NCI-H2081 (cell line): ENCODE measurements at places on chromosomes 11 and 22.

DNA sequence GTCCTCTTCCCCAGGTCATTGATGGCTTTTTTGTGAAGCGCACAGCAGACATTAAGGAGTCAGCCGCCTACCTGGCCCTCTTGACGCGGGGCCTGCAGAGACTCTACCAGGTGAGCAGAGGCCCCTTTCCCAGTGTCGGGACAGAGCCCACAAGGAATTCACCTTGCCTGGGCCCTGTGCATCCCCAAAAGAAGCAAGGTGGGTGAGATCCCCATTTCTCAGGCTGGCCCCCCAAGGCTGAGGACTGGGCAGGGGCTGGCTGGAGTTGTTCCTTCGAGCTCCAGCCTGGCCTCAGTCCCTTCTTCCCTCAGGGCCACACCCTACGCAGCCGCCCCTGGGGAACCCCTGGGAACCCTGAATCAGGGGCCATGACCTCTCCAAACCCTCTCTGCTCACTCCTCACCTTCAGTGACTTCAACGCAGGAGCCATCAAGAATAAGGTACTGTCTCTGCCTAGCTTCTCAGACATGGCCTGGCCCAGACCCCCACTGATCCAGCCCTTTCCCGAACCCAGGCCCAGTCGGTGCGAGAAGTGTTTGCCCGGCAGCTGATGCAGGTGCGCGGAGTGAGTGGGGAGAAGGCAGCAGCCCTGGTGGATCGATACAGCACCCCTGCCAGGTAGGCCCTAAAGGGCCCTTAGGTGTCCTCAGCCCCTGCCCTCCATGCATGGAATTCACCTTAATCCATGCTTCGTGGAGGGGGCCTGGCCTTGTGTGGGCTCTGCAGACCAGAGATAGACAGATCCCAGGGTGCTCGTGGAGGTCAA is 4.7 kb downstream of the MUS81 start:
- no peak for DNase-seq

GRCh38 chr22:17228725-17229126 is 9.5 kb upstream of the ADA2 start:
- no peak for DNase-seq

DNA sequence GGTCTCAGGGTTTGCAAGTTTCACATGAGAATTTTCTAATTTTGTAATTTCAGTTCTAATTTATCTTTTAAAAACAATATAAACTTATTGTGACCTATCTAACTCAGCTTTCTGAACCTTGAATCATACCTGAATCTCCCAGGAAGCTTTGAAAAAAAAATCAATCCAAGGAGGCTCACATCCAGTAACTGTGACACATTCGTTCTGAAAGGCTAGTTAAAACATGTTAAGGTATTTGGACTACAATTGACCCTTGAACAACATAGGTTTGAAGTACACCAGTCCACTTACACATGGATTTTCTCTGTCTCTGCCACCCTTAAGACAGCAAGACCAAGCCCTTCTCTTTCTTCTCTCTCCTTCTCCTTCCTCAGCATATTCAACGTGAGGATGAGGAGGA is 40.0 kb downstream of the DDI1 start:
- DNase-seq = no peak

- DNase-seq = no peak
Observed at GRCh38 chr11:108734283-108734682, 69.4 kb downstream of the DDX10 start.

DNA sequence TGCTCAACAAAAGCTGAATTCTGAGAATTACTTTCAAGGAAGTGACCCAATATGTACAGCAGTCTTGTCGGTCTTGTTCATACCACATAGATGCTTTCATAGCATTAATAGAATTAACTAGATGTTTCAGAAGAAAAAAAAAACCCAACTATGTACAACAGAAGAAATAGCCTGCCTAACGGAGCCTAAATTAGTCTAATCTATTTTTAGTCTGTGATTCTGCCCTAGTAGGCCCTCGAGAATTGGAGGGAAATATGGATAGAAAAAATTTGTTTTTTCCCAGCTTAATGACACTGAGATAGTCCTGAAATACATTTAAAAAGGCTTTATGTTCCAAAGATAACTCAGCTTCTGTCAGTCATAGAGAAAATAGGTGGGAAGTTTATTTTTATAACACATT is 17.1 kb upstream of the TRPC6 start:
- DNase-seq = no peak

GRCh38 chr22:46455446-46455845 is 82.0 kb downstream of the CELSR1 start:
- no peak for DNase-seq

- DNase-seq = no peak
Observed at GRCh38 chr11:65655570-65656332, 7.0 kb downstream of the RELA start.

- no peak for DNase-seq
Observed at GRCh38 chr11:23314162-23314561, 453.9 kb upstream of the CCDC179 start.

DNA sequence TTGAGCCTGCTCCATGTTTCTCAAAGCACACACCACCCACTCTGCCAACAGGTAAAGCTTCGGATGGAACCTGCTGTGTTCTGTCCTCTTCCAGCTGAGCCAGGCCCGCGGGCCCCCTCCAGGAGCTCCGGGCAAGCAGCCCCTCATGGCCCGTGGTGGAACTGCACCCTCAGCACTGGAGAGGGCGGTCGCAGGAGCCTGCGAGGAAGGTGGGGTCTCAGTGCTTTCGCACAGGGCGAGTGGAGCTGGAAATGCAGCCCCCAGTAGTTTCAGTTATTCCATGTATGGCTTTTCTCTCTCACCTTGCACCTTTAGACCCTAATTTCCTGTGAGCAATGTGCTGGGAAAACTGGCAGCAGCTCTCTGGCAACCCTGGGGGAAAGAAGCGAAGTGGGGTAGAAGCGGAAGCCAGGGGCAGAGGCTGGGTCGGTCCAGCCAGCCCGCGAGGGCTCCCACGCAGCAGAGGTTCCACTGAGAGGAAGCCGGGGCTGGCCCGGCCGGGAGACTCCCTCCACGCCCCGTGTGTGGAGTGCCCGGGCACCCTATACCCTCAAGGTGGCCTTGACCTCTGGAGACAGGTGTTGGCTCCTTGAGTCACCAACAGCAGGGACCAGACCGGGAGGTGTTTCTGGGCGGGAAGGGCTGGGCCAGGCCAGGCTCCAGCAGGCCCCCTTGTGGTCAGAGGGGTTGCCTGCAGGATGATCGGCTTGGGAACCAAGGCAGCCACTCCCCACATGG is 119.9 kb upstream of the TMEM45B start:
- DNase-seq = peak; percentile 46

DNA sequence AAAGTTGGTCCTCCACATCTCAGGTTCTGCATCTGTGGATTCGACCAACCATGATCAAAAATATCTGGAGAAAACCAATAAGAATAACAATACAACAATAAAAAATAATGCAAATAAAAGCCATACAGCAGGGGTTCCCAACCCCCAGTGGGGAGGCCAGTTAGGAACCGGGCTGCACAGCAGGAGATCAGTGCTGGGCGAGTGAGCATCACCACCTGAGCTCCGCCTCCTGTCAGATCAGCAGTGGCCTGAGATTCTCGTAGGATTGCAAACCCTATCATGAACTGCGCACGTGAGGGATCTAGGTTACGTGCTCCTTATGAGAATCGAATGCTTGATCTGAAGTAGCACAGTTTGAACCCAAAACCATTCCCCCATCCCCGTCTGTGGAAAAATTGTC is 25.4 kb upstream of the MYO18B start:
- DNase-seq = no peak

- no peak for DNase-seq
Observed at GRCh38 chr11:132839236-132839945, 692.9 kb downstream of the OPCML start.

- DNase-seq = no peak
Observed at GRCh38 chr11:123437236-123437979, 7.3 kb downstream of the GRAMD1B start.

- DNase-seq = peak; percentile 15
Observed at GRCh38 chr22:38873469-38874411, 1.7 kb upstream of the CBX6 start.

DNA sequence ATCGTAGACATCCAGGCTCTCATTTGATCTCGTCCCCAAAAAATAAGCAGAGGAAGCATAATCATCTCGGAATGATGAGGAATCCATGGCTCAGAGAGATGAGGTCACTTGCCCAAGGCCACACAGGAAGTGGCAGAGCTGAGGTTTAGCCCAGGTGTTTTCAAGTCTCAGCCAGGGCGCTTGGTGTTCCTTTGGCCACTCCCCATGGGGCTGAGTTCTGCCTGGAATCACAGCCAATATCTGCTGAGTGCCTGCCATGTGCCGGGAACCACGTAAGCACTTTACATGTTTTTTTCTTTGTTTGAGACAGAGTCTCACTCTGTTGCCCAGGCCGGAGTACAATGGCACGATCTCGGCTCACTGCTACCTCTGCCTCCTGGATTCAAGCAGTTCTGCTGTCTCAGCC is 29.5 kb upstream of the MYH9 start:
- no peak for DNase-seq

DNA sequence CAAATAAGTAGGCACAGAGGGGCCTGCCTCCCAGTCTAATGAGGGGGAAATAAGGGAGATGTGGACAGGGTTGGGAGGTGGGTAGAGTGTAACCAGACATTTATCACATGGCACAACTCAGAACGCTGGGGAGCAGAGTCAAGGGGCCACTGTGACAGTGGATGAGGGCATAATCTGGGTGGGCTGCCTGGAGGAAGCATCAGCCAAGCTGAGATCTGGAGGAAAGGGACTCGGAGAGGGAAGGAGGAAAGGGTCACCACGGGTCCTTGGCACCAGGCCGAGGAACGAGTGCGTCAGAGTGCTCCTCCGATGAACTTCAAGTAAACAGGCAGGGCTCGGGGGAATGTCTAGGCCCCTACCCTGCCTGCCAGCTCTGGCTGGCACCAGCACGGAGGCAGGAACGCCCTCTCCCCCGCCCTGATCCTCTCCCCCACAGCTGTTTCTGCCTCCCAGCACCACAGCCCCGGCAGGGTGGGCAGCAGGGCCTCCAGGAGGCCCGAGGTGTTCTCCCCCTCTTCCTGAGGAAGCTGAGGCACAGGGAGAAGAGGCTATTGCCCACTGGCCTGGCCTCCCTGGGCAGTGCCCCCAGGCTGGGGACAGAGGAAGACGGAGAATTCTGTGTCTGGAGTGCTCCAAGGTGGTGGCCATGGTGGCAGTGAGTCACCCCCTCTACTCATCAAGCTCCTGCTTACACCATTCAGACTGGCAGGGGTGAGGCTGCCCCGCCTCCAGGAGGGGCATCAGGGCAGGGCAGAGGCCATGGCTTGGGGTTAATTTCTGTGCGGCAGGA is 4.2 kb downstream of the ALDH3B1 start:
- DNase-seq = no peak

- no peak for DNase-seq
Observed at GRCh38 chr11:106463154-106463553, 385.7 kb downstream of the AASDHPPT start.

- peak; percentile 43 for DNase-seq
Observed at GRCh38 chr11:10456519-10456918, 1.5 kb downstream of the AMPD3 start.

- DNase-seq = no peak
Observed at GRCh38 chr11:7544021-7544420, 30.2 kb downstream of the PPFIBP2 start.
